ENCODE measurements at places on chromosomes 5 and 9.

DNA sequence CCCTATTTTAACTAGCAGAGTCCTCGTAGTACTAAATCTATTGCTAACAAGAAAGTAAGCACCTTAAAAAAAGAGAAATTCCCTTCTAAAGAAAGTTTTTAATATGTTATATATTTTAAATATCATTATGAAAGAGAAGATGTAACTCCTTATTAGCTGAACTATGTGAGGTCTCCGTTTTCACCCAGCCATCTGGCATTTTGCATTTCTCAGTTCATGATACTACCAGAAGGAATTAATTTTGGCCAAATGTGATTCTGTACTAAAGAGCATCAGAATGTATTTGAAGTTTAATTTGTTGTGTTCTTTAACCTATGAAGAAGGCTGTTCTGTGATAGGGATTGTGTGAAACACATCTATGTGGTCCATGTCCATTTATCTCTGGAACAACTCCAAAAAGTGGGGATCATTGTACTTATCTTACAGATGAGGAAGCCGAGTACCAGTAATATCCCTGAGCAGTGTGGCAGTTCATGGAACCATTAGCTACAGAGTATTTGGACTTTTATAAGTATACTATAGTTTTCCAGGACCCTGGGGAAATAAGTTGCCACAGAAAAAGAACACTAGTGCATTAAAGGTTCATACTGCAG, 29.8 kb downstream of the TNFAIP8 start:
- DNase-seq: no peak

GRCh38 chr9:10700915-10701314, 88.1 kb upstream of the PTPRD start:
- no peak for DNase-seq

DNA sequence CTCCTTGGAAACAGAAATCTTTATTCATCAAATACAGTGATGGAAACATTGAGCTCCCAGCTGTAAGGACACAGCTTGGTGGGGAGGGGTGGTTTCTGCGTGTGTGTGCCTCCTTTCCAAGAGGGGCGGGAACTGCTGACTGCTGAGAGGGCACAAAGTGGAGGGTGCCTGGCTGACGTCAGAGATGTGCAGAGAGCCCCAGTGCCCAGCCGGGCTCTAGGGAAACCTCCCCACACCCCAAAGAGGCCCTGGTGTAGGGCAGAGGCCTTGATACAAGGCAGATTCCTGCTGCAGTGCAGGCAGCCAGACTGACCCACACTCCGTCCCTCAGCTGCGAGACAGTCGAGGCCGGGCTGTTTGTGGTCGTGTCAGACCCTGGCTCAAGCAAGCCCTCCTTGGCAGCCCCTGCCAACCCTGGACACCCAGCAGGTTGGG, 191.0 kb downstream of the CACNA1B start:
- DNase-seq: no peak

- DNase-seq: no peak
Observed at GRCh38 chr5:34676416-34676815, 20.3 kb downstream of the RAI14 start.

DNA sequence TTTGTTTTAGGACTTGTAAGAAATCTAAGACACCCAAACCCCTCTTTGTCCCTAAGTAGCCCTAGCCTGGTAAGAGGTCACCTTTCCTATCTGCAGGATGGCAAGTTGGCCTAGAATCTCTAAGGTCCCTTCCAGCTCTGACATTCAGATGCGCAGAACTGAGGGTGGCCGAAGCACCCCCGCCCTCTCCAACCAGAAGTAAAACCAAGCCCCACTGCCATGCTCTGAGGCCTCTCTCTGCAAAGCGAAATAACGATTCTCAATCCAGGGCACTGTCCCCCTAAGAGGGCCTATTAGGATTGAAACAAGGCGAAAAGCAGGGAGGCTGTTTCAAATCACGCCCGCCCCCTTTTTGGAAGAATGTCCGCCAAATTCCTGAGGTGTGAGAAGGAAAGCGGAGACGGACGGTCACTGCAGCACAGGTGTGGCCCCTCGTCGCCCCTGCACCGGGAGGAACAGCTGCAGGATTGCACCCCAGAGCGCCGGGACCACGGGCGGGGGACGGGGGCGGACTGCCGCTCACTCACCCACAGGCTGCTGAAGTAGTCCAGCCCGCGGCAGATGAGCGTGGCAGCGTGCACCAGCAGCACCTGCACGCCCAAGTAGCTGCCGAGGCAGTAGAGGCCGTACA, 824 bp downstream of the TMEM245 start:
- no peak for DNase-seq

- no peak for DNase-seq
Observed at GRCh38 chr5:54785729-54786591, 199.4 kb downstream of the ESM1 start.

GRCh38 chr5:142826741-142827492, 56.7 kb downstream of the ARHGAP26 start:
- DNase-seq: no peak

- DNase-seq: no peak
Observed at GRCh38 chr5:133991171-133991910, 13.4 kb downstream of the VDAC1 start.

- DNase-seq: no peak
Observed at GRCh38 chr9:87405677-87406542, 91.8 kb upstream of the DAPK1 start.

DNA sequence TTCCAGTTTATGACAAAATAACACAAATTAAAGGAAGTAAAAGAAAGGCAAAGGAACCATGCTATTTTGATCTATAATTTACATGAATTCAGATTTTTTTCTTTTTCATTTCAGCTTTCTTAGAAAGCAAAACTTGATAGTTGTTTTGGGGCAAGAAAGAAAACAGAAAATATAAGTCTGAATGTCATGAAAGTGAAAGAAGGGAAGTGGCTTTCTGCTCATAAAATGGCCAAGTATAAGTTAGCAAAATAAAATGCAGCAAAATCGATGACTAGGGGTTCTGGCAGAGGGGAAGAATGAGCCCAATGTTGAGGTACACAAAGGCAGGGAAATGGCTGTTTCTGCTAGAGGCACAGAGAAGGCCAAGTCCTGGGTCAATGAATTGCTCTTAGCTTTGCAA, 3.0 kb upstream of the IFNW1 start:
- no peak for DNase-seq

- DNase-seq: no peak
Observed at GRCh38 chr5:151531581-151531980, 59.5 kb downstream of the FAT2 start.

DNA sequence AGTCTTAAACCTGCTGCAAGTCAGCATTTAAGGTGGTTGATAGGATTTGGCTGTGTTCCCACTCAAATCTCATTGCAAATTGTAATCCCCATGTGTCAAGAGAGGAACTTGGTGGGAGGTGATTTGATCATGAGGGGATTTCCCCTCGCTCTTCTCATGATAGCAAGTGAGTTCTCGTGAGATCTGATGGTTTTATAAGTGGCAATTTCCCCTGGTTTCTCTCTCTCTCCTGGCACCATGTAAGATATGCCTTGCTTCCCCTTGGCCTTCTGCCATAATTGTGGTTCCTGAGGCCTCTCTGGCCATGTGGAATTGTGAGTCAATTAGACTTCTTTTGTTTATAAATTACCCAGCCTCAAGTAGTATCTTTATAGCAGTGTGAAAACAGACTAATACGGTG, 84.3 kb upstream of the SMC2 start:
- DNase-seq: no peak

GRCh38 chr5:174217527-174217926, 172.0 kb downstream of the NSG2 start:
- DNase-seq: no peak

- DNase-seq: no peak
Observed at GRCh38 chr5:43498581-43498980, 14.9 kb upstream of the TMEM267 start.

All from esophagus squamous epithelium (tissue), 5 donors.